Stimulated activated CD4-positive, alpha-beta T cell treated with anti-CD3 and anti-CD28 coated beads, Interleukin-15, amount 100 ng/mL, for 24 hours (primary cell): ENCODE measurements at places on chromosomes 4 and X.

- no peak for DNase-seq
Observed at GRCh38 chrX:46117234-46117633, 428.0 kb downstream of the ZNF674 start.

- DNase-seq, result no peak
Observed at GRCh38 chr4:83629945-83630721, 94.2 kb downstream of the GPAT3 start.

- no peak for DNase-seq
Observed at GRCh38 chr4:35934320-35934981, 309.9 kb downstream of the ARAP2 start.

- no peak for DNase-seq
Observed at GRCh38 chrX:22652596-22652995, 347.2 kb upstream of the DDX53 start.

- no peak for DNase-seq
Observed at GRCh38 chrX:23764188-23764984, 18.6 kb upstream of the SAT1 start.

- DNase-seq, result no peak
Observed at GRCh38 chr4:176185051-176185450, 10.3 kb downstream of the SPATA4 start.

DNA sequence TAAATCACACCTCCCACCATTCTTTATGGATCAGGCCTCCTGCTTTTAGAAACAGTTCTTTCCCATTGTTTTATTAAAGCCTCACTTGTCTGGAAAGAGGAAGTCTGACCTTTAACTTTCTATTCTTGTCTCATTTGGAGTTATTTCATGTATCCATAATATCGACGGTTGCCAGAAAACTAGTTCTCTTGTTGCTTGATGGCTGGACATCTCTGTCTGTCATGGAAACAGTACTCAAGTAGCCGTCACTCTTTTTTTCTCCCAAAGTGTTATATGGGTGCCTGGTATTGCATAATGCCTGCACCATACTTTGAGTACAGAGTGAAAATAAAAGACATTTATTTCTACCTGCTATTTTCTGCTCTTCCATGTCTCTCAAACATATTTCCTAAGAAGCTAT, 61.4 kb downstream of the PHEX start:
- no peak for DNase-seq

DNA sequence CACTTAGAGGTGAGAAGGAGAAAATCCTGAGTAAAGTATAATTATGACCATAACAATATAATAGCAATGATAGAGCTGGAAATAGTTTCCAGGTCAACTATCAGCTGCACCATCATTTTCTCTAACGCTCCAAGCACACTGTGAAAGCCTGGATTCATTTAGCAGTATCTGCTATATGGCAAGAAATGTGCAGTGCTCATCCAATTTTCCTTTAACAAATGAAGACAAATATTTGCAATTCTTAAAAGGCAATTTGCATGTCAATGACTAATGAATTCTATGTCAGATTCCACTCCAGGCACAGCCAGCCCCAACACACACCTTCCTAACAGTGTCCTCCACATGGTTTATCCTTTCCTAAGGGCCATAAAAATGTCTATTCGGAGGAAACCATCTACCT, 12.7 kb downstream of the PRSS12 start:
- no peak for DNase-seq

DNA sequence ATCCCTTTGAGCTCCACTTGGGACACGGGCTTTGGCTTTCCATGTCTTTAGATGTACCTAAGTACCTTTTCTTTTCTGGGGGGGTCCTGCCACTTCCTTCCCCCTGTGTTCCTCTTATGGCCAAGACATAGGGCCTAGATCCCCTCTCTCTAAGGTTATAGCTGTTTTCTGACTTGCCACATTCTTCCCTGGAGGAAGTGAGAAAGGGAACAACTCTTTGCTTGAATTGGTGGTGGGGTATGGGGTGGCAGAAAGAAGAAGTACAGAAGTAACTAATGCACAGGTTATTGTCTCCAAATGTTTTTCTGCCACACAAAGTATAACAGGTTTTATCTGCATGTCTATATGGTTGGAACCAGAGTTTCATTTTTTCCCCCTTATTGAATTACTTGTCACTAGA, 29.7 kb upstream of the DIPK2B start:
- no peak for DNase-seq

DNA sequence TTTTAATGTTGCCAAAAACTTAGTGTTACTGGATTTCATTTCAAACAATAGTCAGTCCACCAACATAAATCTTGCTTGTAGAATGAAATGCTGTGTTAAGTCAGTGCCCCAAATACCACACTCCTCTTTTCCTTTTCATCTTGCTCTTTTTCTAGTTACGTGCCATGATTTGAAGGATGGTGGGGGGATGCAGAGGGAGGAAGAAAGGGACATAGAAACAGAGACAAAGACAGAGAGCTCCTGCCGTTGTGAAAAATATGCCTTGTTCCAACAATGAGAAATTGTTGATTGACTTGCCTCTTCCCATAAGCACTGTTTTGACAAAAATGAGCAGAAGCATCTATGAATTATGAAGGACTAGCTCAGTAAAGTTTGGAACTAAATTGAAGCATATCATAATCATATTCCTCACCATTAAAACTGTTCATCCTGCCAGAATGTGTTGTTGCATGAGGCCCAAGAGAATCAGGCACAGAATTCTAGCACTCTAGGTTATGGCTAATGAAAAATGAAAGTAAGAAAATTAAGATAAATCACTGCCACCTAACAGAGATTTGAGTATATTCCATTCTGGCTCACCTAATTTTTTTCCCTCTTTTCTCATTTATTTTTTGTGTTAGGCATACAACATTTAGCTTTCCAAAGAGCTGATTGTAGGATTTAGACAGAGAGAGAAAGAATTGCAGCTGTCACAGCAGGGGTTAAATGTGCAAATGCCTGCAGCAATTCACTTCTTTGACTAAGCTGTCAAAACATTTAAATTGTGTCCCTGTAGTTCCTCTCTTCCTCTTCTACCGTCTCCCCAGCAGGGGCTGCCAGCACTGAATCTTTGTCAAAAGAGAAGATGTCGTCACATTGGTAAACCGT, 111.6 kb upstream of the PTPN13 start:
- no peak for DNase-seq
